ENCODE measurements at places on chromosomes 6 and 20.

DNA sequence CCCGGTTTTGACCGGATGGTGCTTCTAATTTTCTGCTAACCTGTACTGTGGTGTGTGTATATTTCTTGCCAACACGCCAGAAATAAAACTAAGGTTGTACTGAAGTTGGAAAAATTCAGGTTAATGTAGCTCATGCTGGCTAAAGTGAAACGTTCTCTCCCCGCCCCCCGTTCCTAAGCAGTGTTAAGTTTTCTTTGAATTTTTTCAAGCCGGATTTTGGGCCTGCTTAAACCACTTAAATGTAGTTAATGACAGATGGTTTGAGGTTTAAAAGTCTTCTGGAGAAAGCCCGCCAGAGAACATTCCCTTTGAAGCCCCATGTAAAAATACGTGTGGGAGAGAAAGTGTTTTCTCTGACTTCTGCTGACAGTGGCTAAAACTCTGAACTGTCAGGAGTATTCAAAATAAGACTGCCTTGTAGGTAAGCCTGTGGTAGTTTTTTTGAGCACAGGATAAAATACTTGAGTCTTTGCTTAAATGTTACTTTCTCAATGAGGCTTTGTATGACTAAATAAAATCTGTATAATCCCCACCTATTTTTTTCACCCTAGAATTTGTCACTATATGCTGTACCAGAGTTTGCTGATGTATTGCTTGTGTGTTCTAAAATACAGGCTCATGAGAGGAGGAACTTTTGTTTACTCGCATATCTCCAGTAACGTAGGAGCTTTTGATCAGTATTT lies 101.3 kb downstream of the OR2B2 start:
- DNase-seq, result no peak

DNA sequence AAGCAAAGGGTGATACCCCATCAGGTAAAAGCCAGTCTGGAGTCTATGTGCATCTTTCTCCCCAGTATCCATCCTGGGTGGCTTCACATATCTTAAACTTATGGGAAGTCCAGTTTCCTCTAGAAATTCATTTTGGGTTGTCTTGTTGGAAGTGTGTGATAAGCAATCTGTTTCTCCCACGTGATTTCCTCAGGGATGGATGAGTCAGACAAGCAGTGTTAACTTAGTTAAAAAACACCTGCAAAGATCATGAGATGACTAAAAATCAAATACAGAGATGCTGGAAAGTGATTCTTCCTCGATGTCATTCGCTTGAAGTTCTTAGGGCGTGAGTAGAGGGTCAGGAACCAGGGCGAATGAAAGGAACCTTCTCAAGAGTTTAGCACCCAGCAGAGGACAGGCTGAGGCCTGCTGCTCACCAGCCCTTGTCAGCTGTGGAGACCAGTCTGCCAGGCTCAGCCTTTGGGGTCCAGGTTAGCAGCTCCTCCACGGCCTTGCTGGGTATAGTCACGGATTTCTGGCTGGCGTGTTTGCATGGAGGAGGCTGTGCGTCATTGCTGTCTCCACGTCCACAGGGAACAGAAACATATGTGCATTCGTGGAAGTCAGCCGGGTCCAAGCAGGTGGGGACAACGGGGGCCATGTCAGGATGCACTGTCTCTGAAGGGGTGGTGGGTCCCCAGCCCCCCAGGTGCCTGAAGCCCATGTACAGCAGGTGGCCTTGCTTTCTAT lies 2.8 kb upstream of the PNPLA1 start:
- DNase-seq, result no peak

DNA sequence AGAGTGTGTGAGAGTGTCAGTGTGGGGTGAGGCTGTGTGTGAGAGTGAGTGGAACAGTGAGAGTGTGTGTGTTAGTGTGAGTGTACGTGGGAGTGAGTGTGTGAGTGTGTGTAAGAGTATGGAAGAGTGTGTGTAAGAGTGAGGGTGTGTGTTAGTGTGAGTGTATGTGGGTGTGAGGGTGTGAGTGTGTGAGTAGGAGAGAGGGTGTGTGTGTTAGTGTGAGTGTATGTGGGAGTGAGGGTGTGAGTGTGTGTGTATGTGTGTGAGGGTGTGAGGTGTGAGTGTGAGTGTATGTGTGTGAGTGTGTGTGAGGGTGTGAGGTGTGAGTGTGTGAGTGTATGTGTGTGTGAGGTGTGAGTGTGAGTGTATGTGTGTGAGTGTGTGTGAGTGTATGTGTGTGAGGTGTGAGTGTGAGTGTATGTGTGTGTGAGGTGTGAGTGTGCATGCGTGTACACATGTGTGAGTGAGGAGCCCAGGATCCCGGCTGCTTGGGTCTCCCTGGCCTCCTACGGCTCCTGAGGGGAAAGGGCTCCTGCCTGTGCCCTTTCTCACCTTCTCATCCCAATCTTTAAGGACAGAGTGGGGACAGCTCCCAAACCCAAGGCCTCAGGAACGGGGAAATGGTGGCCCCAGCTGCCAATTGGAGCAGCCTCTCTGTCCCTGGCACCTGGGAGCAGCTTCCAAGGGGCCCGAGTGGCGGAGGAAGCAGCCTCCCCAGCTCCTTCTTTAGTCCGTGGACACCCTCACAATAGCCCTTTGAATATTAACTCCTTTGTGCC lies 100.2 kb downstream of the PSMB1 start:
- DNase-seq, result no peak

GRCh38 chr20:16206817-16207216 lies 366.4 kb downstream of the KIF16B start:
- no peak for DNase-seq

- DNase-seq, result no peak
Observed at GRCh38 chr6:44276667-44277640, 6.7 kb downstream of the TMEM151B start.

DNA sequence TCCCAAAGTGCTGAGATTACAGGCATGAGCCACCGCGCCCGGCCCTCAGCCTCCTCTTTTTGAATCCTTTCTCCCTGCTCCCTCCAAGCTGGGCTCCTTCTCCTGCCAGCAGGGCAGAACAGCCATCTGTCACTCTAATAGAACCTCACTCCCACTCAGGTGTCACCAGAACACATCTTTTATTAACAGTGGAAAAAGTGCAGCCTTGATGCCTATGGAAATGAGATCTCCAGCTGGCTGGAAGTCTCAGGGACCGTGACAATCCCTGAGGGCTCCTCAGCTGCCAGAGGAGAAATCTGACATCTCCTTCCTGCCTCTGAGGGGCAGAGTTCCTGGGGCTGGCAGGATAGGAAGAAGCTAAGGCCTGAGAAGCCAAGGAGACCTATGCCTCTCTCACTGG lies 28.0 kb downstream of the TMC2 start:
- no peak for DNase-seq

DNA sequence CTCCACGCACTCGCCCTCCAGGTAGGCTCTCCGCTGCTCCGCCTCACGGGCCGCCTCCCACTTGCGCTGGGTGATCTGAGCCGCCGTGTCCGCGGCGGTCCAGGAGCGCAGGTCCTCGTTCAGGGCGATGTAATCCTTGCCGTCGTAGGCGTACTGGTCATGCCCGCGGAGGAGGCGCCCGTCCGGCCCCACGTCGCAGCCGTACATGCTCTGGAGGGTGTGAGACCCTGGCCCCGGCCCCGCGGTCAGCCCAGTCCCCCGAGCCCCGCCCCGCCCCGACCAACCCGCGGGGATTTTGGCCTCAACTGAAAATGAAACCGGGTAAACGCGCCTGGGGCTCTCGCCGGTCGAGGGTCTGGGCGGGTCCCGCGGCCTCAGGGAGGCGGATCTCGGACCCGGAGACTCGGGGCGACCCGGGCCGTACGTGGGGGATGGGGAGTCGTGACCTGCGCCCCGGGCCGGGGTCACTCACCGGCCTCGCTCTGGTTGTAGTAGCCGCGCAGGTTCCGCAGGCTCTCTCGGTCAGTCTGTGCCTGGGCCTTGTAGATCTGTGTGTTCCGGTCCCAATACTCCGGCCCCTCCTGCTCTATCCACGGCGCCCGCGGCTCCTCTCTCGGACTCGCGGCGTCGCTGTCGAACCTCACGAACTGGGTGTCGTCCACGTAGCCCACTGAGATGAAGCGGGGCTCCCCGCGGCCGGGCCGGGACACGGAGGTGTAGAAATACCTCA lies 598 bp downstream of the HLA-B start:
- no peak for DNase-seq

- peak; percentile 61 for DNase-seq
Observed at GRCh38 chr6:167825332-167826229, 1.1 kb upstream of the AFDN start.

GRCh38 chr6:1709234-1709641 lies 99.5 kb downstream of the FOXC1 start:
- DNase-seq, result no peak

- no peak for DNase-seq
Observed at GRCh38 chr20:19820555-19821211, 62.6 kb downstream of the RIN2 start.

DNA sequence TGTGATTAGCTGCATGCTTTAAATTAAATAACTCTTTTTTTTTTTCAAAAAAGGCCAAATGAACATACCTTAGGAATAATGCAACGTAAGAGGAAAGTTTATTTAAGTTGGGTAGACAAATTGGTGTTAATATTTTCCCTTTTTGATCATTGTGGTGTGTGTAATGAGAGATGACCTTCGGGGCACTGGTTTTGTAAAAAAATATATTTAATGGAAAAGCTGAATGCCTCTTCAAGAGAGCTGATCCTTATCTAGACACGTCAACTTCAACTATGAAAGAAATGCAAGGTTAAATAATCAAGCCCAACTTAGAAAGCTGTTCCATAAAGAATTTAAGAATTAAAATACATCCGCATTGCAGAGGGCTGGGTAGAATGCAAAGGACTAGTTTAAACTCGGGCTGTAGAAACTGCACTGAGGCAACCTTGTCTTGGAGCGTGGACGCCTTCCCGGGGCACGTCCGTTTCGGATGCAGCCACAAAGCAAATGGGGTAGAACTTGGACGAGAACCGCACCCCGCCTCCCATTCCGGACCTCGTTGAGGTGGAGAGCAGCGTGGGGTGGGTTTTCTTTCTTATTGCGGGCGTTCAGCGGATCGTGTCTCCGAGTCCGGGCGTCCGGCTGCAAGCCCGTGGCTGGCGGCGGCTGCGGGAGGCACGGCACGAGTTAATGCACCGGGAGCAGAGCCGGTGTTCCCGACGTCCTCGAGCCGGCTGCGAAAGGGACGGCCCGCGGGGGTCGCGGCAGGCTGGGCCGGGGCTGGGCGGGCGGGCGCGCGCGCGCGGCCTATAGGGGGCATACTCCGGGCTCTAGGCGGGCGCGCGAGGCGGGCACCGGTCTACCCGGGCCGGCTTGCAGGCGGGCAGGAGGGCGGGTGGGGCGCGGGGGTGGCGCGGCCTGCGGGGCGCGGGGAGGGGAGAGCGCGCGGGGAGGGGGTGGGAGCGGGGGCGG lies 1.9 kb downstream of the JARID2 start:
- DNase-seq, result peak; percentile 51

DNA sequence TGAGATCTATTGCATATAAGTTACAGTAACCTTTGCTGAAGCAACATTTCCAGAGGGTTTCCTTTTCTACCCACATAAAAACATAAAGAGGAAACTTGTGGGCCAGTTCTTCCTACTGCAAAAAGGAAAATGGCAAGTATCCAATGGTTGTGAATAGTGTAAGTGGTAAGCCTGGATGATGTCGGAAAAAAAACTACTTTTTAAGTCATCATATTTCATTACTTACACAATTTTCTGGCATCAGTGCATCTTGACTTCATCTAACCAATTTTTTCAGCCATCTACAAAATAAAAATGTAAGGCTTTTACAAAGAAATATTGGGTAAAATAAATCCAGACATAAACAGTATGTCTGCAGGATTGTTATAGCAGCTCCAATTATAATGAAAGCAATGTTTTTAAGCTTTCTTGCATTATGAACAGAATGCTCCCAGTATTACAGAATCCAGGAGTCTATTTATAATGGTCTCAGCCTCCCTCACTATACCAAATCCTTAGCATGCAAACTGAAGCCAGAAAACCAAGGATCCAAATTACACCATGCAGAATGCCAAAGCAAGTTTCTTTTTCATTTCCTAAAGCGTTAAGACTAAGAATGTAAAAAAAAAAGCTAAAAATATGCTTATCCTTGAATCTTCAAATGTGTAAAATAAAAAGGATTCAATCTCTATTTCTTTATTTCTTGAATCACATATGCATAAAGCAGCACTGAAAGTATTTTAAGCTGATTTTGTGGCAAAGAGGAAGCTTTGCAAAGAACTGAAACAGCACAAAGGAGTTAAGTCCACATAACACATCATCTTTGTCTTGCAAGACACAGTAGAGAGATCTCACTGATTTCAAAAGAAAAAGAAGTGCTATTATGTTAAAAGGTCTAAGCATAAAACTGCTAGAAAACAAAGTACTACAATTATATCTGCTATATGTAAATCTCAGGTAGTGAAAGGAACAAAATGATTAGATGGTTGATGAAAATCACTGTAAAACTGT lies 126.8 kb upstream of the HMGCLL1 start:
- no peak for DNase-seq

- DNase-seq, result no peak
Observed at GRCh38 chr20:1255675-1256074, 10.4 kb upstream of the SNPH start.

DNA sequence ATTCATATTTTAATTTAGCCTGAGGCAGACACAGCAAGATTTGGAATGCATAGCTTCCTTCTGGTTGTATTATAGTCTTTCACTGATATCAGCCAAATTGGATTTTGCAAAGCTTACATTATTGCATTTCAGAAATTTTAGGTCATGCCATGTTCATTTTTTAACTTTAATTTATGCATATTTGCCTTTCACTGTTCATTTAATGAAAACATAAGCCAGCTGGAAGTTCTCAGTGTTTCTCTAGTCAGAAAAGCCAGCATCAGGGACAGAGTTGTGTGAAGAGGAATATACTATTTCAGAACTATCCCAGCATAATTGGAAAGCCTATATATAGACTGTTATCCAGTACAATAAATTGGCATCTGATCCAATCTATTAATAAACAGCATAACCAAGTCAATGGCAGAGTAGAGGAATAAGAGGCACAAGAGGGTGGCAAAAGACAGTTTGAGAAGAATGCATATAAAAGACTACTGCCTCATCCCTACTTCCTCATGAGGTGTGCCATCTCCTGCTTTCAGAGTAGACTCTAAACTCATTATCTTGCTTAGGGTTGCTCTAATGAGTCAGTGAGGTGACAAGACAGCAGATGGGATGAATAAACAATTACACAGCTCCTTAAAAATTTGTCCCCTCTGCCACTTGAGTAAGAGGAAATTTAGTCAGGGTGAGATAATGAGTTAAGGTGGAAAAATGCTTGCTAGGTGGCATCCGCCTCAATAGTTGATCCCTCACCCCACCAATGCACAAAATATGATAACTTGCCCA lies 159.8 kb upstream of the HCRTR2 start:
- DNase-seq, result no peak

GRCh38 chr6:37168811-37169495 lies 999 bp upstream of the PIM1 start:
- peak; percentile 63 for DNase-seq

GRCh38 chr20:46218656-46219055 lies 89.6 kb downstream of the CDH22 start:
- DNase-seq, result no peak

All from A549 (cell line).